ENCODE measurements at places on chromosomes 16 and 17. TPM values are rescaled to one million over a fixed set of nuclear protein-coding genes. Genes with fewer than 3 reads are reported as not detected.

The CDH1 gene
- total RNA-seq = not detected

The AOC2 gene
- total RNA-seq = 5.0 TPM

GRCh38 chr17:8542599-8543502 lies 87.7 kb downstream of the MYH10 start:
- no peak for DNase-seq

GRCh38 chr16:34078691-34079090 lies 619.3 kb downstream of the TP53TG3F start:
- DNase-seq = no peak

GRCh38 chr17:65170839-65171238 lies 33.7 kb downstream of the RGS9 start:
- no peak for DNase-seq

DNA sequence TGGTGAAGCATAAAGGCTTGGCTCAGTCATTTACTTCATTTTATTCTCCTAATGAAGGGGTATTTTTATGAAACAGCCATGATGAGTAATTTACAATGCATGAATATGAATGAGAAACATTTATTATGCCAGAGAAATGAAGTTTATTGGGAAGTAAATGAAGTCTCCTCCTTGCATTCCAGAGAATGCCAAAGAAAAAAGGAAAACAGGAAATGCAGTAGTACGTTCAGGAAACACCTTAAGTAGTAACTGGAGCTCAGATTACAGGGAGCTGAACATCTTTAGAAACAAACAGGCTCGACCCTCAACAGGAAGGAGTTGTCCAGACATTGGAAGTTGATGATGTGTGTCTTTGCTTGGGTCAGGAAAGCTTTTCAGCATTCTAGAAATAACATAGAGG lies 4.6 kb downstream of the KRT34 start:
- DNase-seq = no peak
